Activated CD4-positive, alpha-beta T cell treated with anti-CD3 and anti-CD28 coated beads for 48 hours (primary cell): ENCODE measurements at places on chromosomes 11 and 22.

DNA sequence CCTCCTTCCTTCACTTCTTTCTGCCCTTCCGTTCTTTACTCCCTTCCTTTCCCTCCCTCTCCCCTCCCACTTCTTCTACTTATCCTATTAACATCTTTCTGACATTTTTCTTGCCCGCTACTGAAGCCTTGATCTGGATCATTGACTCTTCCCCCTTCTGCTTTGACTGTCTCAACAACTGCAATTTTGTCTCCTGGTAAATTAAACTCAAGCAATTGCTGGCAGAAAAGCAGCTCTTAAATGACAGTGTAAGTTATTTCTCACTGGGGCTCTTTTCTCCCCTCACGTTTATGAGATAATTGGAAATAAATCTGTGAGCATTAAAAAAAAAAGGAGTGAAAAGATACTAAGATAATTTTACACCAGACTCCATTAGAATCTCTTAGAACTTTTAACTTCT is 120.0 kb downstream of the SLC17A6 start:
- no peak for DNase-seq

- DNase-seq: no peak
Observed at GRCh38 chr11:111466615-111467014, 45.6 kb downstream of the BTG4 start.

DNA sequence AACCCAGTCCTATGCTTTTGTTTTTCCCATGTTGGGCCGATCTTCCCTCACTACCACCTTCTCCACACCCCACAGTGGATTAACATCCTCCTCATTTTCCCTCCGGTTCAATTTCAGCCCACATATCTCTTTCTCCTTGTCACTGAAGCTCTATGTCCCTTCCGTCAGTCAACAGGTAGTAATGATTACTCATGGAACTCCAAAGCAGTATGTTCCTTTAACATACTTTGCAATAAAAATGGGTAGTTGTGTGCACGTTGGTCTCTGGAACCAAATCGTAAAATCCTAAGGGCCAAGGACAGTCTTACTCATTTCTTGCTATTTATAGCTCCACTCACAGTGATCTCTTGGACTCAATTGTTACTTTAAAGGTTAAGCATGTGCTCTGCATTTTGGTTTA is 20.2 kb downstream of the AMOTL1 start:
- DNase-seq: no peak

DNA sequence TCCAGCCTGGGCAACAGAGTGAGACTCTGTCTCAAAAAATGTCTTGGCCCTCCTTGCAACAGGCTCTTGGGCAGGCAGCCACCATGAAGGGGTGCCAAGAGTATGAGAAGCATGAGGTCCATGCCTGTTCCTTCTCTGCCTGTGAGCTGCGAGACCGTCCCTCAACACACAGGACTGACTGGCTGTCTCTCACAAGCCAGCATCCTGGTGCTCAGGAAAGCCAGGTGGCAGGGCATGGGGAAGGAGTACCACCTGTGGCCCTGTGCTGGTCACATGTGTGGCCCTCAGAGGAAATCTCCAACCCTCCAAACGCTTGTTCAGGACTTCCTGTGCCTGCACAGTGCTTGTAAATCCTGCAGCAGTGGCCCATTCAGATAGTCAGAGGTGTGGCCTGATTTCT is 83.2 kb downstream of the ATXN10 start:
- no peak for DNase-seq

GRCh38 chr11:107567739-107568335 is 2.3 kb upstream of the ALKBH8 start:
- no peak for DNase-seq

- no peak for DNase-seq
Observed at GRCh38 chr22:31870890-31871289, 73.4 kb upstream of the YWHAH start.

GRCh38 chr22:23438216-23438615 is 141.9 kb downstream of the IGLL1 start:
- DNase-seq: no peak

DNA sequence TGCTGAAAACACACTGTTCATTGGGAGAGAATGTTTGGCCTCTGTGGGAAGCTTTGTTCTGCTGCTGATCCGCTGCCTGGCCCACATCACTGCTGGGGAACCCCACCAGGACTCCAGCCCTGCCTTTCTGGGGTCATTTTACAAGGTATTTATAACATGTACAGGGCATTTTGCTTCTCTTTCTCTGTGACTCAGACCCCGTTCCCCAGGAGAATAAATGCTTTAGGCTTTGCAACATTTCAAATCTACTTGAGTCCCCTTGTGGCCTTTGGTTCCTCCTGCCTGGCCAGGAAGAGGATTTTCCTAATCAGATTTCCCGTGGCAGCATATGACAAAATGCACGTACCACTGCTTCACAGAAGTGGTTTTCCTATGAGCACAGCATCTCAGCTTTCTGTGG is 43.0 kb downstream of the BTG4 start:
- DNase-seq: no peak

DNA sequence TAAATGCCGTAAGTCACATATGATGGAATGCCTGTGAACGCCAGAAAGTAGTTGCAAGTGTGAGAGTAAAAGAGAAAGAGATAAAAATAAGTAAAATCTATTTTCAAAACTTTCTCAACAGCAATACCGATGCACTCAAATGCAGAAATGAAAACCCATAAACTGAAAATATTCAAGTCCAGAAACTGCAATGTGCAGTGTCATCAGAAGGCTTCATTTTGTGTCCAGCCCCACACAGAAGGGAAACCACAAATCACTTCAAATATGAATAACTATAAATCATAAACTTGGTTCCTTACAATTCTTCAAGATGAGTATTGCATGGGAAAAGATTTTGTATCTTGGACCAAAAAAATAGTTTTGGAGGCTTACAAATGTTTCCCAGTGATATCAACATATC is 375.2 kb upstream of the ANO5 start:
- no peak for DNase-seq

DNA sequence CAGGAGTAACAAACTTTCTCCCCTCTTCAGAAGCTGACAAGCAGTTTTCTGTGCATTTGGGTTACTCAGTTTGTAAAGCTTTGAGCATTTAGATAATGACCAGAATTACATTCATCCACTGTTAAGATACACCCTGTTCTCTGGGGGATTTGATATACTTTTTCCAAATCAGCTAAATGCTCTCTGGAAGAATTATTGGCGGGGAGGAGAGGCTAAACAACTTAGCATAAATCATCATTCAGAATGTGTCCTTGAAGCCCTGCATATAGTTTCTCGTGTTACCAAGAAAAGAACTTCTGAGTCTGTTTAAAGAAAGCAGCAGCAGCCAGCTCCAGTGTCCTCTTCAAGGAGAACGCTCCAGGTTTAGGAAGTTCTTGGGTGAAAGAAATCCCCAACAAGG is 54.9 kb upstream of the LDLRAD3 start:
- no peak for DNase-seq

DNA sequence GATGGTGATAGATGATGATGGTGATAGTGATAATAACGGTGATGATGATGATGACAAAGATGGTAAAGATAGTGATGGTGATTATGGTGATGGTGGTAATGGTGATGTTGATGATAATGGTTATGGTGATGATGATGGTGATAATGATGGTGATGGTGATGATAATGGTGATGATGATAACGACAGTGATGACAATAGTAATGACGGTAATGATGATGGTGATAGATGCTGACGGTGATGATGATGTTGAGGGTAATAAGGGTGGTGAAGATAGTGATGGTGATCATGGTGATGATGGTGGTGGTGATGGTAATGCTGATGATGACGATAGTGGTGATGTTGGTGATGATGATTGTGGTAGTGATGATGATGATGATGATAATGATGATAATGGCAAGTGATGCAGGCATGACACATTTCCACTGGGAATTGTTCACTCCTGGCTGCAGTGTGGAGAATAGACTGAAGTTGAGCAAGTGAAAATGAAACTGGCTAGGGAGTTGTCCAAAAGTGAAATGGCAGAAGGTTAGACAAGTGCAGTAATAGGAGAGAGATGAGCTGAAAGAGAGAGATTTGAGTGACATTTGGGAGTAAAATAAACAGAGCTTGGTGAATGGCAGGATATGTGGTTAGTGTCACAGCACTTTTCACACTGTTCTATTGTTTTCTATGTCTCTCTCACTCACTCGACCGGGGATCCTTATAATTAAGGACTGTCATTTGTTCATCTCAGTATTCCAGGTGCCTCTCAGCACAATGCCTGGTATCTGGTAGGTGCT is 992.5 kb downstream of the OPCML start:
- no peak for DNase-seq

DNA sequence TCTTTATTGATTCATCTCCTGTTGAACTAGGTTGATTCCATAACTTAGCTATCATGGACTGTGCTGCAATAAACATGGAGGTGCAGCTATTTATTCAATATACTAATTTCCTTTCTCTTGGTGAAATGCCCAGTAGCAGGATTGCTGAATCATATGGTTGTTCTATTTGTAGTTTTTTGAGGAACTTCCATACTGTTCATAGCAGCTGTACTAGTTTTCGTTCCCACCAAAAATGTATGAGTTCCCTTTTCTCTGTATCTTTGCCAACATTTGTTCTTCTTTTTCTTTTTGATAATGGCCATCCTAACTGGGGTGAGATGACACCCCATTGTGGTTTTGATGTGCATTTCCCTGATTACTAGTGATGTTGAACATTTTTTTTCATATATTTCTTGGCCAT is 87.2 kb upstream of the NAV2 start:
- DNase-seq: no peak

DNA sequence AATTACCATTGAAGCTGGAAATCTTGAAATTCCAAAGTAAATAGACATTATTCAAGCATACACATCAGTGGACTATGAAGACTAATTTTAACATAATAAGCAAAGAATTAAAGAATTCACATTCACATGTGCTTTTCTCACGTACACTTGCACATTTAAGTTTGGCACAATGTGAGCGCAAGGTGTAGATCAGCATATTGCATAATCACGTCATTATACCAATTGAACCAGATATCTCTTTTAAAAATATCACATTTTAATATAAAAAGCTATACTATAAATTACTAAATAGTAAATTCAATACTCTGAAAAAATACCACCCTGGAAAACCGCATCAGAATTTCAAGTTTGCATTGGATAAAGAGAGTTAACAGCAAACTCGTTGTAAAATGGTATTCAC is 60.7 kb downstream of the SESN3 start:
- no peak for DNase-seq

DNA sequence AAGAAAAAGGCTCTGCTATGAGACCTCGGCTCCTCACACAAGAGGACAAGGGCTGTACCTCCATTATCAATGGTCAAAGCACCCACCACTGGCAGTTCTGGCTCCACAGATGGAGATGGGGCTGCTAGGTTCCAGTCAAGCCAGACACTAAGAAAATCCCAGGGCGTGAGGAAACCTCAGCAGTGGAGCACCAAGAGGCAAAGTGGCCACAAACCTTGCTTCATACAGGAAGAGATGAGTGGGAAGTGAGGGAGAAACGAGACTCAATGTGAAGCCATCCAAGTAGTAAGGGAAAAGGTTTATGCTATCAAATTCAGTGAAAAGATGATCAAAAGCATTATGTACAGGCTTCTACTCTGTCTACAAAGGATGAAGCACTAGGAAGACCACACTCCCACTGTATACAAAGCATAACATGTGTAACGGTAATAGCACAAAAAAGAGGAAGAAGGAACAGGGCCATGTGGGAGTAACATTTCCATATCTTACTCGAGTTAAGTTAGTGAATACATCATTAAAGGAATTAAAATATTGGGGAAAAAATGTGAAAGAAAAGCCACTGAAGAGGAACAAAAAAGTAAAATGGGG is 27.0 kb downstream of the POLDIP3 start:
- no peak for DNase-seq

GRCh38 chr11:129089279-129089678 is 102.8 kb downstream of the ARHGAP32 start:
- DNase-seq: no peak

DNA sequence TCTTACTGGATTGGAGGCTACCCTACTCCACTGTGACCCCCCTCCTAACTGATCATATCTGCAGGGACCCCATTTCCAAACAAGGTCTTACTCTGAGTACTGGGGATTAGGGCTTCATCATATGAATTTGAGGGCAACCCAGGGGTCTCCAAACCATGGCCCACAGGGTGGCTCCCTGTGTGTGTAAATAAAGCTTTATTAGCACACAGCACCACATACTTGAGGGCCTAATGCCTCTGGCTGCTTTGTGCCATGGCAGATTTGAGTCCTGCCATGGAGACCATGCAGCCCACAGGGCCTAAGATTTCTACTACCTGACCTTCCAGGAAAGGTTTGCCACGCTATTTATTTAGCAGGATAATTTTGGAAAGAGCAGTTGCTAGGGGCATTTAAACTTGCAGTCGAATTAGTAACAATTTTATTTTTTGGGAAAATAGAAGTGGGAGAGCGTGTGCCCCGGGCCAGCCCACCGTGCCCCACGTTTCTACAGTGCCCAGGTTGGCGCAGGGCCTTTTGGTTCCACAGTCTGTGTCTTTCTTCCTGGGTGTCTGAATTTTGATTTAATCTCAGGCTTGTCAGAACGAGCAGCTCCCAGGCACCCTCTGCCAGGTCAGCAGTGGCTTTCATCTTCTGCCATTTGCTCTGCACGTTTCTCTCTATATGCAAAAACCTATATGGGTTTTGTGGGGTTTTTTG is 92.3 kb downstream of the KCNQ1 start:
- no peak for DNase-seq

- DNase-seq: peak; percentile 56
Observed at GRCh38 chr22:30333707-30334087, 7.0 kb upstream of the TBC1D10A start.

- DNase-seq: no peak
Observed at GRCh38 chr22:45127866-45128265, 35.9 kb upstream of the NUP50 start.
